ENCODE measurements at places on chromosomes 7 and 10. TPM values are rescaled to one million over a fixed set of nuclear protein-coding genes. Genes with fewer than 3 reads are reported as not detected.

The STEAP2 gene
- total RNA-seq = 25.8 TPM

The GPRIN2 gene
- not detected for total RNA-seq

The TFEC gene
- total RNA-seq = not detected

The ABCB1 gene
- total RNA-seq = 0.29 TPM

The PRKAR2B gene
- total RNA-seq = 11.1 TPM

The CEP55 gene
- 2.2 TPM for total RNA-seq

The UPK3B gene
- not detected for total RNA-seq

The CFAP70 gene
- 0.50 TPM for total RNA-seq

The VSTM4 gene
- total RNA-seq = 5.3 TPM

The CAV1 gene
- 524 TPM for total RNA-seq

The EPO gene
- total RNA-seq = not detected

The SMKR1 gene
- not detected for total RNA-seq

The ADRA2A gene
- 9.0 TPM for total RNA-seq

The CPA2 gene
- not detected for total RNA-seq

The KDM7A gene
- 3.6 TPM for total RNA-seq

The SNCG gene
- 6.4 TPM for total RNA-seq

The RSPH10B2 gene
- not detected for total RNA-seq
